Pulmonary artery endothelial cell (primary cell): ENCODE measurements at places on chromosomes 11 and 22. TPM values are rescaled to one million over a fixed set of nuclear protein-coding genes. Genes with fewer than 3 reads are reported as not detected.
A peak's percentile ranks its signal among the peaks of the same experiment; 100 is the strongest.

Gene KRTAP5-9
- not detected in 2 replicates for total RNA-seq

Gene OR5P2
- not detected in 2 replicates for total RNA-seq

DNA sequence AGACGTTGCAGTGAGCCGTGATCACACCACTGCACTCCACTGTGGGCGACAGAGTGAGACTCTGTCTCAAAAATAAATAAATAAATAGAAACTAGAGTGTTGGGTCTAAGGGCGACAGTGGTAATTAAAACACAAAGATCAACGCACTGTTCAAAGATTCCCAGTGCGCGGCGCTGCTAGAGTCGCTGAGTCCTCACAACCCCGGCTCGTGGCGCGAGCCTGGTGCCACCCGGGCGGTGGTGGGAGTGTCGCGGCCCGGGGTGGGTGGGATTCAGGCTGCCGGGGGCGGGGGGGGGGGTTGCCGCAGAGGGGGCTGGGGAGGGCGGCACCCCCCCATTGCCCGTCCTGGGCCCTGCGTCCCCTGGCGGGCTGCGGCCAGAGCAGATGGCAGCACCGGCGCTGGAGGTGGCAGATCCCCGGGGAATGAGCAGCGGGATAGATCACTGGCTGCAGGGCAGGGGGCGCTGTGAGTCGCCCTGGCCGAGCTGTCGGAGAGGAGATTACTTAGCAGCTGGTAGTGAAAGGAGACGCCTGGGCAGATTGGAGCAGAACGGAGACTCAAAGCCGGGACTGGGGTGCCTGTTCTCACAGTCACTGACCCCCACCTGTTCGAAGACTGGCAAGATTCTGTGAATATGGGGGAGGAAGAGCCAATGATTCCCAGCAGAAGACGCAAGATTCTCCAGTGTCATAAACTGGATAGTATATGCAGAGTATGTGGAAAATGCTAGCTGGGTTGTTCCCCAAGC lies 30.2 kb upstream of the APOBEC3A start:
- DNase-seq: peak; percentile 17

- DNase-seq: no peak
Measured at GRCh38 chr11:22006901-22007300, 186.0 kb upstream of the ANO5 start.
